ENCODE measurements at places on chromosomes 1 and 21. TPM values are rescaled to one million over a fixed set of nuclear protein-coding genes. Genes with fewer than 3 reads are reported as not detected.

DNA sequence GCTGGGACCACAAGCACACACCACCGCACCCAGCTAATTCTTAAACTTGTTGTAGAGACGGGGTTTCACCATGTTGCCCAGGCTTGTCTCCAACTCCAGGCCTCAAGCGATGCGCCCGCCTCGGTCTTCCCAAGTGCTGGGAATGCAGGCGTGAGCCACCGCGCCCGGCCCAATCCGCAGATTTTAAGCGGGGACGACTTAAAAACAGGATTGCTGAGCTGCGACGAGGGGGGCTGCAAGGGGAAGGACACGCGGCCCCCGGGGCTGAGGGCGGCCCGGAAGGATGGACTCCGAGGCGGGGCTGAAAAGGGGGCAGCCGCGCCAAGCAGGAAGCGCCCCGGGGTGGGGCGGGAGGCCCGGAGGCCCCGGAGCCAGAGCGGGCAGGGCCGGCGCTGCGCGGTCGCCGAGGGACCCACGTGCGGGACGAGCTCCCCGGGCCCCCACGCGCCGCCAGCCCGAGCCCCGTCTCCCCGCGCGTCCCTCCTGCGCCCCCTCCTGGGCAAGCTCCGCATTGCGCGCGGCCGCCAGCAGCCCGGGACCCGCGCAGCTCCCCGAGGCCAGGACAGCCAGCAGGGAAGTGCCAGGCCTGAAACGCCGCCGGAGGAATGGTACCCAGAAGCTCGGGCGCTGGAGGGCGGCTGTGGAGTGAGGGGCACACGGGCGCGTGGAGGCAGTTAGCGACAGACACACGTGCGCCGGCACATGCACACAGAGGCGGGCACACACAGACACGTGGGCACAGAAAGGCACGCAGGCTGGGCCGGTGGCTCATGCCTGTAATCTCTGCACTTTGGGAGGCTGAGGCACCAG lies 5.5 kb upstream of the PRKCZ start:
- peak; percentile 45 for DNase-seq

DNA sequence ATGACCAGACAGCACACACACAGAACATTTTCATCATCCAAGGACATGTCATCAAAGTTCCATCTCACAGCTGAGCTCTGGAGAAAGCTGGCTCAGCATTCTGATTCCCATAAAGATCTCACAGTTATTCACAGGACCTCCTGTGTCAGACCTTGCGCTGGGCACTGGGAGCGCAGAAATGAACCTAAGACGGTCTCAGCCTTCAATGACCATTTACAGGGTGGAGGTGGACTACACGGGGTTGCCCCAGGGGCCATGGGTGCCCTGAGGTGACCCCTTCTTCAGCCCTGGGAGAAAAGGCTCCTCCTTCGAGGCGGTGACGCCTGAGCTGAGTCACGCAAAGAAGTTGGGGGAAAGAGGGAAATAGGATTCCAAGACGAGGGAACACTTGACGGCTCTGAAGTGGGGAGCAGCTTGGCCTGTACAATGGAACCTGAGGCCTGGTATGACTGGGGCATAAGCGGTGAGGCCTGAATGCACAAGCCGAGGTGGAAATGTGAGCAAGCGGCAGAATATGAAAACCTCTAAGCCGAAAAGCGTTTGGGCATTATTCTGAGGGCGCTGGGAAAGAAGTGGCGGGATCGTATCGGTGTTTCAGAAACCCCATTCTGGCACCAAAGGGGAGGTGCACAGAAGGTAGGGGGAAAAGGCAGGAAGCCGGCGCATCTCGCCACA lies 797 bp downstream of the CC2D1B start:
- DNase-seq = peak; percentile 19

DNA sequence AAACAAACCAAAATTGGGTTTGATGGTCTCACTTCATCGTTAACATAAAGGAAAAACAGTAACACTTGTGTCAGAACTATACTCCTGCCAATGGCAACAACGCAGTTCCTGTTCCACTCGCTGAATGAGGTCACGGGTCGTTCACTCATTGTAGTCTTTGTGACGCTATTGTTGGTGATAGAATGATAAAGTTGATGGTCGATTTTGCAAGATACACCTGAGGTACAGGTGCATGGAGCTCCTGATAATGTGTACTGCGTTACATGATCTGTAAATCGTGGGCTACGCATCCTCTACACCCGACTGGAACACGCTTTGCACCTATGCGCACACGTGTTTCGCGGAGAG lies 391 bp upstream of the CENPS start:
- DNase-seq = peak; percentile 3

- no peak for DNase-seq
Observed at GRCh38 chr21:42583477-42584295, 69.7 kb upstream of the PDE9A start.

- DNase-seq = no peak
Observed at GRCh38 chr1:186492531-186493291, 31.8 kb upstream of the PDC start.

GRCh38 chr1:36576551-36577110 lies 93.9 kb upstream of the CSF3R start:
- no peak for DNase-seq

DNA sequence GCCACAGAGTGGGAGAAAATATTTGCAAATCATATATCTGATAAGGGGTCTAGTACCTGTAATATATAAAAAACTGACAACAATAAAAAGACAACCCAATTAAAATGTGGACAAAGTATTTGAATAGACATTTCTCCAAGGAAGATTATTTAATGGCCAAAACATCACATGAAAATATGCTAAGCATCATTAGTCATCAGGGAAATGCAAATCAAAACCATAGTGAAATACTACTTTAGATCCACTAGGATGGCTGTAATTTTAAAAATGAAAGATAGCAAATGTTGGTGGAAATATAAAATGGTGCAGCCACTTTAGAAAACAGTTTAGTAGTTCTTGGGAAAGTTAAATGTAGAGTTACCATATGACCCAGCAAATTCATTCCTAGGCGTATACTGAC lies 118.7 kb upstream of the KIF26B start:
- no peak for DNase-seq

DNA sequence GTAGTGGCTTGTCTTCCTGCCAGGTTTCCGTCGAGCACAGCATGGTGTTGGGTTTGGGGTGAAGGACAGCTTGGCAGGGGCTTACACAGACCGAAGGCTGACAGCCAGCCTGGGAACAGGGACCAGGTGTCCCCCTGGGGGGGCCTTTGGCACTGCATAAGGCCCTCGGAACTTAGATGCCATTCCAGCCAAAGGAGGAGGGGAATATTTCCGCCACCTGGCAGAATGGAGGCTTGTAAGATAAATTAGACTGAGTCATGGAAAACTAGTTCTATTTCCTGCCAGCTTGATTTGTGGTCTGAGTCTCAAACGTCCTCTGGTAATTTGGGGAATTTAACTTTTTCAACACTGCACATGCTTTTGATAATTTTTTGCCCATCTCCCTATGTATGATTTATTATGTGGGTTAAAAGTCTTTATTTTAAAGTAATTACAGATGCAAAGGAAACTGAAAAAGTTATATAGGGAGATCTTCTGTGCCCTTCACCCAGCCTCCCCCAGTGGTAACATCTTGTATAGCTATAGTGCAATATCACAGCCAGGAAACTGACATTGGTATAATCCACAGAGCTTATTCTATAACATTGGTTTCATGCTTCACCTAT lies 11.5 kb upstream of the TMEM51 start:
- DNase-seq = no peak

DNA sequence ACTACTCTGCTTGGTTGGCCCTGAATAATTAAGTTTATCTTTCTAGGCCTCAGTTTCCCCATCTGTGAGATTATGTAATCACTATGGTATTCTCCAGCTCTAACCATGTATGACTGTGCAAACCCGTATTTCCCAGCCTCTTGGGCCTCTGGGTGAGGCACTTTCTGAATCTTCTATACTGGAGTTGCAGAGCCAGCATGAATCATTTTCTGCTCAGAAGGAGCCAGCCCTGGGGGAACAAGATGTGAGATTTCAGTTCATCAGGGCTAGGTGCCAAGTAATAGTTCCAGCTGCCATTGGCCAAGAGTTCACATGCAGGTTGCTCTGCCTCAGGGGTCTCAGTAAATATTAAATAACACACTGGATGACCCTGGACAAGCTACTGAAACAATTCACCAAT lies 47.7 kb upstream of the USP24 start:
- no peak for DNase-seq

- DNase-seq = peak; percentile 51
Observed at GRCh38 chr1:226308166-226308722, 720 bp downstream of the LIN9 start.

GRCh38 chr1:101185421-101185820 lies 51.4 kb upstream of the S1PR1 start:
- DNase-seq = no peak

DNA sequence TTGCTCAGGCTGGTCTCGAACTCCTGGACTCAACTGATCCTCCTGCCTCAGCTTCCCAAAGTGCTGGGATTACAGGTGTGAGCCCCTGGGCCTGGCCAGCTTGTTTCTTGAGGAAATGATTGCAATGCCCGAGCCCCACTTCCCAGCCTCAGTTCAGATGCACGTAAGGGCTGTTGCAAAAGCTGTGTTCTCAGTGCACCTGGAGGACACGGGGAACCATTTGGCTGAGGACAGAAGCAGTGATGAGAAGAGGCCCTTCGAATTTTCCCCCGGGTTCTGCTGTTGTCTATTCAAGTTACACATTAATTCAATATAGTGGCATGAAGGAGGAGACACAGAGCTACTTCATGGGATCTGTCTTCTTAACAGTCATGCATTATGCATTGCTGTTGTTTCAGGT lies 78.8 kb upstream of the WDR26 start:
- no peak for DNase-seq

GRCh38 chr1:244998717-244999346 lies 134.5 kb upstream of the HNRNPU start:
- no peak for DNase-seq

DNA sequence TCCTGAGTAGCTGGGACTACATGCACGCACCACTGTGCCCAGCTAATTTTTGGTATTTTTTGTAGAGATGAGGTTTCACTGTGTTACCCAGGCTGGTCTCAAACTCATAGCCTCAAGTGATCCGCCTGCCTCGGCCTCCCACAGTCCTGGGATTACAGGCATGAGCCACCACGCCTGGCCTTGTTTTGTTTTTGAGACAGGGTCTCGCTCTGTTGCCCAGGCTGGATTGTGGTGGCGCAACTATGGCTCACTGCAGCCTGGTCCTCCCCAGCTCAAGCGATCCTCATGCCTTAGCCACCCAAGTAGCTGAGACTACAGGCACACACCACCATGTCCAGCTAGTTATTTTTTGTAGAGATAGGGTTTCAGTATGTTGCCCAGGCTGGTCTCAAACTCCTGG lies 26.0 kb downstream of the PARK7 start:
- DNase-seq = no peak

GRCh38 chr1:230049731-230050130 lies 17.3 kb upstream of the GALNT2 start:
- DNase-seq = no peak

GRCh38 chr1:6184083-6184783 lies 4.1 kb upstream of the CHD5 start:
- DNase-seq = no peak

GRCh38 chr1:26412180-26412840 lies 1.7 kb downstream of the LIN28A start:
- DNase-seq = no peak

DNA sequence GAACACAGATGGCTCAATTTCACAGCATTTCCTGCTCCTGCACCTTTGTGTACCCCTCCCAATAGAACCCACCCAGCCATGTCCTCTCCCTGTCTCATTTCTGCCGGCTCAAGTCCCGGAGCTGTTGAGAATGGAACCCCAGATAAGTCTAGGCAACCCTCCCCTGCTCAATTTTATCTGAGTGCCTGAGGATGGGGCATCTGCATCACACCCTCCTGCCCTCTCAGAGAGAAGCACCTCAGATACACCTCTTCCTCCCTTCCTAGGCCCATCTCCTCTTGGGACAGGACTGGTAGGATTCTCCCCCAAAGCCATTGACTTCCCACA lies 1.1 kb downstream of the KIF21B start:
- no peak for DNase-seq

- DNase-seq = no peak
Observed at GRCh38 chr1:167837326-167837725, 76.6 kb downstream of the ADCY10 start.

DNA sequence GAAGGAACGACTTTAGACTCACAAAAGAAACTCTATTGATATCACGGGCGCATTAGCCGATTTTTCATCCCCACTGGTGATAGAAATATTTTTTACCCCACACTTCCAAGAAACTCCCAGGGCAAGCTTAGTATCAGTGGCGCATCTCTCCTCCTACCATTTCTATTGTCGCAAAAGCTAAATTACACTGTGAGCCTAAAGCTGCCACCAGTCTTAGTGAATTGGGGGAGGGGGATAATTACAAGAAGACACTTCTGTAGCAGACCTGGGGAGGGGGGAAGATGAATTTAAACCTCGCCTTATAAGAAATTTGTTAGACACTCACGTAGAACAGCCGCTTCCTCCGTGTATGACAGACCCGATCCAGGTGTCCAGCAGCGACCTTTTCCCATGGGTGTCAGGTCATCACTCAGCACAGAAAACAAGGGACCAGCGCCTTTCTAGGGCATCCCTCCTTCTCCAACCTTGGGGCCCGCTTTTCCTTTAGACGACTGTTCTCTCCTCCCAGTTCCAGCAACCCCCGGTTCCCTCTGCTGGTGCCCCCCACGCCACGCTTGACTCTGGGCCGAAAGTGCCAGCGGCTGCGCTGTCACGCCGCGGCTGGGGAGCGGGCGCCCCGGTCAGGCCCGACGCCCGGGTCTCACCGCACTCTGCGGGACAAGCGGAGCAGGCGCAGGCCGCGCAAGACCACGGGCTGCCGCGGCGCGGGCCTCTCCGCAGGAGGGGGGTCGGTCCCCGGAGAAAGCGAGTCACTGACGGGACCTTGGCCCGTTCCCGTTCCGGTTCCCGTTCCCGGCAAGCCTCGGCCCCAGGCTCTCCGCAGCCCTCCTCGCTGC lies 821 bp downstream of the PHC2 start:
- DNase-seq = peak; percentile 30

DNA sequence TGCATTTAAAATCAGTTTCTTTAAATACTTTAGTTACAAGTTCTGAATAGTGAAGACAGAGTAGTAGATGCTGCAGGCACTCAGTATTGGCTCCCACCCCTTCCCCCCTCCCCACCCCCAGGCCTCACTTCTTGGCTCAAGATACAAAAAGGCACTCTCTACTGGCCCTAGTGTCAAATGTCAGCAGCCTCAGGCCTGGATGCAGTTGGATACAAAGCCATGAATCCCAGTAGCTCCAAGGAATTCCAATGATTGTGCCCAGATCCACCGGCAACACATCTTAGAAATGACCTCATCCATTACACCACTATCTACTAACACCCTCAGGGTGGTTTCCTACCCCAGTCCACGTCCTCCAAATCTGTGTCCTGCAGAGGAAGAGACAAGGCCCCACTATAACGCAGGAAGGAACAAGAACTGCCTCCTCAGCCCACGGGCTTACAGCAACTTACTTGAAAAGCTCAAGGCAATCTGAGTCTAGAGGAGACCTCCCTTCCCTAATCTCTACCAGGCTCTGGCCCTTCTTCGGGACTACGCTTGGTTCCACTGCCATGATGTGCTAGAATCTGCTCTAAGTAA lies 17.6 kb downstream of the ACADM start:
- no peak for DNase-seq

GRCh38 chr1:172254521-172255222 lies 165.8 kb upstream of the C1orf105 start:
- DNase-seq = no peak

S100A1 gene
- 570 TPM for polyA plus RNA-seq

SLC16A4 gene
- 2.4 TPM for polyA plus RNA-seq

PHLDA3 gene
- 29.9 TPM for polyA plus RNA-seq

S100A7 gene
- polyA plus RNA-seq = not detected

LHX8 gene
- not detected for polyA plus RNA-seq

SLC1A7 gene
- polyA plus RNA-seq = 0.17 TPM
